ENCODE measurements at places on chromosomes 12 and 14. TPM values are rescaled to one million over a fixed set of nuclear protein-coding genes. Genes with fewer than 3 reads are reported as not detected.

Gene KRT75
- total RNA-seq: not detected

GRCh38 chr14:92939699-92940098, 16.7 kb downstream of the CHGA start:
- H3K4me1 ChIP-seq: no peaks in the 10 kb centered on the region
- H3K27ac ChIP-seq: no peak overlapping the region
- no peak for DNase-seq
- H3K36me3 ChIP-seq: no peaks in the 10 kb centered on the region
- H3K27me3 ChIP-seq: no peaks in the 10 kb centered on the region
- H3K4me3 ChIP-seq: no peak overlapping the region

DNA sequence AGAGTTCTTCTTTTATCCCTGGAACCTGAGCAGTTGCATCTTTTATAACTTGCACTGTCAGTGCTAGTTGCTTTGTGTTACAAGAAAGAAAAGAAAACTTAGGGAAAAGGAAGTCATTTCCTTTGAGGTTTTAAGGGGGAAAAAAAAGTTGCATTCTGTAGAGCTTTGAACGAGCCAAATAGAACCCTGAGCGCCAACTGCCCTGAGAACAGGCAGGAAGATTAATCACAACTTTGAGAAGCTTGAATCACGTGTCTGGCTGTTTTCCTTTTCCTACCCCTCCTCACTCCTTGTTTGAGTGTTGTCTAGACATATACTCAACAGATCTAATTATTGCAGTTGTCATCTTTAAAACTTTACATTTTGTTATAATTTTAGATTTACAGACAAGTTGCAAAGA, 12.5 kb downstream of the PCNX1 start:
- peak overlapping the region; percentile 76 for H3K27ac ChIP-seq
- H3K4me1 ChIP-seq: peaks cover 23% of the 10 kb centered on the region
- peaks cover 15% of the 10 kb centered on the region for H3K36me3 ChIP-seq
- DNase-seq: no peak
- no peak overlapping the region for H3K4me3 ChIP-seq
- no peaks in the 10 kb centered on the region for H3K27me3 ChIP-seq

DNA sequence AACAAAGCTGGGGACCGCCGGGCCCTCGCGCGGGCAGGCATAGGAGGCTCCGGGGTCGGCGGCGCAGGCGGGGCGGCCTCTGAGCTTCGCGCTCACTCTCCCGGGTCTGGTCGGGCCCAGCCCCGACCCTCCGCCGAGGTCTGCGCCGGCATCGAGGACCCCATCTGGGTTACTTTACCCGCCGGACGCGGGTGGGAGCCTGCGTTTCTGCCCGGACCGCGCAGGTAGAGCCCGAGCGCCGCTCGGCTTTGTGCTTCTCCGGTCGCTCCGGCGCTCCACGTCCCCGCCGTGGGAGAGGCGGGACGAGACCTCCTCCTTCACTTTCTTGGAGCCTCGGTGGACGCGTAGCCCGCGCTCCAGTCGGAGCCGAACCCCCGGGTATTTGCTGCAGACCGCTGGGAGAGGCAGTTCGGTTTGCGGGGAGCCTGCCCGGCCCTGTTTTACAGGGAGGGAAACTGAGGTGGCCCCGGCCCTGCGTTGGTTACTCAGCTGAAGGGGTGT, 63.2 kb downstream of the FBXL14 start:
- no peak for DNase-seq
- H3K27me3 ChIP-seq: peaks cover 61% of the 10 kb centered on the region
- no peaks in the 10 kb centered on the region for H3K36me3 ChIP-seq
- H3K27ac ChIP-seq: no peak overlapping the region

GRCh38 chr14:100142073-100143040, 17.1 kb downstream of the DEGS2 start:
- DNase-seq: peak; percentile 74
- H3K27ac ChIP-seq: peak overlapping the region; percentile 96
- peaks cover 11% of the 10 kb centered on the region for H3K36me3 ChIP-seq
- H3K4me3 ChIP-seq: peak overlapping the region; percentile 38

GRCh38 chr12:89636776-89637160, 71.9 kb downstream of the ATP2B1 start:
- H3K27me3 ChIP-seq: no peaks in the 10 kb centered on the region
- no peak overlapping the region for H3K4me3 ChIP-seq
- peaks cover 34% of the 10 kb centered on the region for H3K36me3 ChIP-seq
- peak overlapping the region; percentile 51 for H3K27ac ChIP-seq
- no peak for DNase-seq

All from mesothelial cell of epicardium (in vitro differentiated cells).